Body of pancreas (tissue), 4 donors: ENCODE measurements at places on chromosomes 3 and 15.

DNA sequence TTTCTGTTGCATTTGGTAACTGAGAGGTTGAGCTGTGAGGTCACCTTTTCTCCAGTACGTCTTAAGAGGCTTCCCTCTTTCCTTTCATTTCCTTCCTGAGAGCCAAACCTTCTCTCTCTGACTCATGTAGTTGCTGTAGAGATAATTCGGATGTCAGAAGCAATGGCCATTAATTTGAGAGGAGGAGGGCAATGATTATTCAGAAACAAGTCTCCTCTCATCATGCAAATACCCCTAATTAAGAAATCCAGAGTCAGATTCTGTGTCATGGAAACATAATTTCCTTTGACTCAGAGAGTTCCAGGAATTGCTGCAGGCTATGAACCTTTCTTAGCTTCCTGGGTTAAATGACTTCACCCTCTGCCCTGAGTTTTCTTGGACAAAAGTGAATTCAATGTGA lies 59.0 kb upstream of the GSK3B start:
- DNase-seq = no peak

DNA sequence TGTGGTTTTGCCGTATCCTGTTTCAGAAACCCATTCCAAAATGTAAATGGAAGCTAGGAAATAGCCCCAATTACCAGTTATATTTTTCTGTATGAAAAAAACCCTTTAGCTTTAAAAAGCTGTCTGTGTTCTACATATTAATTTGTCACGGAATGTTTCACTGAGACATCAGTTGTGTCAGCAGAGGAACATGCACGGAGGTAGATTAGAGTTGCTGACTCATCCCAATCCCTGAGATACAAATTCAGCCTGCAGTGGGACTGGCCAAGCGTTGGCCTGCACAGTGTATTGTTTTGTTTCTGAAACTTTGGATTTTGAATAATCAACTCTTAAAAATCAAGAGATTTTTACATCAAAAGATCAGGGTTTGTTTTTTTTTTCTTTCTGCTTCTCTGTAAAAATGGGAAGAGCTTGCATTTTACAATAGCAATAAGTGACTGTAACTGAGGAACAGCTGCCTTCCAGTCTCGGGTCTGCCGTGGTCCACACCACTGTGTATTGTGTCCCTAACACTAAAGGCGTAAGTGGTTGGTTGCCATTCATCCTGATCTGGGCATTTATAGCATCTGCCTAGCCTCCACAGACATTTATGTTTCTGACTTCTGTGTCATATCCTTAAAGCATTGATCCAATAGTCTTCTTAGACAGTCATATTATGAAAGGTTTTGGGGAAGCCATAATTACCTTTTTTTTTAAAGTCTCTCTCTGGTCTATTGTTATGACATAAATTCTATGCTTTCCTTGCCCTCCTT lies 218.1 kb downstream of the ADAMTSL3 start:
- DNase-seq = peak; percentile 41

DNA sequence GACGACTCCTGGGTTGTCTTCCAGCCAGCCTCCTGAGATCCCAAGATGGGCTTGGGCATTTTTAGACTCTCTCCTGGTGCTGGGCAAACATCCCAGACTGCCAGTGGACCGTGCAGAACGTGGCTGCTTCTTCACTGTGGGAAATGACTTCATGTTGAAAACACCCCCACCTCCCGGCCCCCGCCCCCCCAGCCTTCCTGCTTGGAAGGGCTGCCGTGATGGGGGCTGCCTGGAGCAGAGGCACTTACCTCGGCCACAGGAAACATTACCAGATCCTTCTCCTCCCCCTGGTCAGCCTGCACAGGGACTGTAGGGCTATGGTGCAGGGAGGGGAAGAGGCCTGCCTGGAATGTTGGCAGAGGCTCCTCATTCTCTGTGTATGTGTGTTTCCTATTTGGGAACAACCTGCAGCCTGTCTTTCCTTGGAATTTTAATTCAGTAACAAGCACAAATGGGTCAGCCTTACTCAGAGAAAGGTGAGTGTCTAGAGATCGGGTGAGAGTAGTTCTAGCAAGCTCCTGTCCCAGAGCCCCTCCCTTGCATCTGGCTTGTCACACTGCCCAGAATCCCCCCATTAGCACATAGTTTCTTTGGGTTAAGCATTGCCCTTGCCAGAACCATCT lies 90.8 kb downstream of the ANP32A start:
- DNase-seq = no peak

- DNase-seq = no peak
Measured at GRCh38 chr15:64748251-64748650, 27.1 kb downstream of the RBPMS2 start.

- DNase-seq = no peak
Measured at GRCh38 chr3:76969471-76969870, 70.4 kb upstream of the ROBO2 start.

GRCh38 chr3:102124282-102124681 lies 275.0 kb downstream of the NFKBIZ start:
- DNase-seq = no peak
